Fibroblast of skin of abdomen (primary cell): ENCODE measurements at places on chromosomes 12 and 14.
A peak's percentile ranks its signal among the peaks of the same experiment; 100 is the strongest.

DNA sequence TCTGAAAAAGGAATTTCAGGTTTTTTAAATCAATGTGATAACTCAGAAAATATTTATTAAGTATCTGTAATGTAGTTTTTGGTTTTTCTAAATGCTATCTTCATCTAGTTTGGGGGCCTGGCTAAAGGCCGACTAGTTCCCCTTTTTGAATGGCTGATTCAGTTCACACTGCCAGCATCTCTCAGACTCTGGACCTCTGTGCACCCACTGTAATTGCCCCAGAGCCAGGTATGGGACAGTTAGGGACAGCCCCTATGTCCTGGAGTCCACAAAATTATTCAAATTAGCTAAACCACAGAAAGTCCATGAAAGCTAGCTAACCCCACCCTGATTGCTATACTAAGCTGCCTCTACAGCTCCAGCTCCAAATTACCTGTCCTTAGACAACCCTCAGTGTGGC is 49.1 kb upstream of the RGS6 start:
- DNase-seq = no peak

DNA sequence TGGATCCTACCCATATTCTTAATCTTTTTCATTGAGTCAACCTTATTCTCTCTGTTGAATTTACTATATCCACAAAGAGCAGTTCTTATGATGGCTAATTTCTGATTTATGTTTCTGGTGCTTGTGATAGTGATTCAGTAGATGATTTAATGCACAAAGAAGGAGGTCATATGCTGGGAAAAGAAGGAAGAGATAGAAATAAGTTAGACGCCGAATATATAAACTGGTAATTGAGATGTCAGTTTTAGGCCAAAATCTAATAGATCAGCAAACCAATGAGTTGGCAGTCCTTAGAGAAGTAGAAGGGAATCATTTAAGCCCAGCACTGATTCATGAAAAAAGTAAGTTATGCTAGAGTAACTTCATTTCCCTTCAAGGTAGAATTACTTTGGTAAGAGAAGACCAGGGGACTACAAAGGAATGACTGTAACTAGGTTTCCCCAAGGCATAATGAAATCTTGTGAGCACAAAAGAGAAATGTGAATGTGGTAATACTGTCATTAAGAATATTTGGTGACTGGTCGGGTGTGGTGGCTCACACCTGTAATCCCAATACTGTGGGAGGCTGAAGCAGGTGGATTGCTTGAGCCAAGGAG is 132.4 kb downstream of the TGFB3 start:
- DNase-seq = peak; percentile 51

DNA sequence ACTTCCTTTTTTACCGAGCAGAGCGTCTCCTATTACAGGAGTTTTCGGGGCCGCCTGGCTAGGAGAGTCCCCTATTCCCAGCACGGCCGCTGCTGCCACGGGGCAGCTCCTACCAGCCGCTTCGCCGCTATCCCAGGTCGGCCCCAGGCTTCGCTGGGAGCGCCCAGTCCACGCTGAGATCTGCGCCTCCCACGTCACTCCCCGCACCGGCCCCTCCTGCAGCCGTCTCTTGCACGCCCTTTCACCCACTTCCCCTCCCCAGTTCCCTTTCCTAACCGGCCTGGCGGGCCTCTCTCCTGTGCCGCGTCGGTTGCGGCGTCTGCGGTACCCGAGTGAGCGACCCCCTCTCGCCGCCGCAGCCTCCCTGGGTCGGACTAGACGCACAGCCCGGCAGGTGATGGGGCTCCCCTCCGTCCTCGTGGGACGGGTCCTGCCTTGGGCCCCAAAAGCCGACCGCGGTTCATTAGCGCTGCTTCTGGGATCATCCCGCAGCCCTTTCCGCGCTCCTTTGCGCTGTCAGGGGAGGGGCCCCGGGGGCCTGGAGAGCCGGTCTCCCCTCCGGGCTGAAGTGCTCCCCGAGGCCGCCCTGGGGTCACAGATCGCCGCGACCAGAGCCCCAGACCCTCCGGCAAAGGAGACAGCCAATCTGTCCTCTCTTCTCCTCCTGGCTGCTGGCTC is 1318.4 kb downstream of the TMEM121 start:
- DNase-seq = no peak

DNA sequence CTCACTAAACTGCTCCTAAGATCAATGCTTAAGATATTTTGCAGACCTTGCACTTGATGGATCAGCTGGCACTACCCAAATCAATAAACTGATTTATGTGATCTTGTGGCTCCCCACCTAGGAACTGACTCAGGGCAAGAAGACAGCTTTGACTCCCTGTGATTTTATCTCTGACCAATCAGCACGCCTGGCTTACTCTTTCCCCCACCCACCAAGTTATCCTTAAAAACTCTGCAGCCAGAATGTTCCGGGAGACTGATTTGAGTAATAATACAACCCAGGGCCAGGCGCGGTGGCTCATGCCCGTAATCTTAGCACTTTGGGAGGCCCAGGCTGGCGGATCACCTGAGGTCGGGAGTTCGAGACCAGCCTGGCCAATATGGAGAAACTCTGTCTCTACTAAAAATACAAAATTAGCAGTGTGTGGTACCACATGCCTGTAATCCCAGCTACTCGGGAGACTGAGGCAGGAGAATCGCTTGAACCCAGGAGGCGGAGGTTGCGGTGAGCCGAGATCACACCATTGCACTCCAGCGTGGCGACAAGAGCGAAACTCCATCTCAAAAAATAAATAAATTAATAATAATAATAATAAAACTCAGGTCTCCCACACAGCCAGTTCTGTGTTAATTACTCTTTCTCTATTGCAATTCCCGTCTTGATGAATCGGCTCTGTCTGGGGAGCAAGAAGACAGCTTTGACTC is 12.0 kb downstream of the MORN3 start:
- DNase-seq = no peak

DNA sequence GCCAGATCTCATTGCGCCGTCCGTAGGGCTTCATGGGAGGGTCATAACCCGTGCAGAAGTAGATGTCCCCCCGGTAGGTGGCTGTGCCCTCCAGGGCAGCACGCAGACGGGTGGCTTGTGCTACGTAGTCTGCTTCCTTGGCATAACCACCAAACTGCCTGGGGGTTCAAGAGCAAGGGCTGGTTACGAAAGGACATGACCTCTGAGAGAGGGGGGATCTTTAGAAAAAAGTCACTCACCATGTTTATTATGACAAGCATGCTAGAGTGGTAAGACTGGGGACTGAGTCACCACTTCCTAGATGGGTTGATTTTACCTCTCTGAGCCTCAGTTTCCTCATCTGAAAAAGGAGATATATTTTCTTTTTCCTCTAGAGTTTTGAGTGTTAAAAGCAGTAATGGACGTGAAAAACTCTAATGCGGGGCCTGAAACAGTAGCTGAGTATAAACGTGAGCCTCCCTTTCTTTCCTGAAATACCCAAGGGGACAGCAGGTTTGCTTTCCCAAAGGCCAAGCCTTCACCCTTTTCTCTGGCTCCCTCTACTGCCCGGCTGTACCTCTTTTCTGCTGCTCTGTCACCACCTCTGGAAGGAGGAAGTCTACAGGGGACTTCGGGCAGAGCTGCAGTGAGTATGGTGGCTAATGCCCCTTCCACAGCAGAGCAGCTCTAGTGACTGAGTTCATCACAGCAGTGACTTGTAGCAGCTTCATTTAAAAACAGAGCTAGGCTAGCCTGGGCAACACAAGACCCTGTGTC is 23.5 kb upstream of the GPRC5D start:
- DNase-seq = peak; percentile 38

GRCh38 chr12:54419088-54419887 is at the start of gene ITGA5:
TSS of gene ITGA5 (minus strand) at chr12:54419266. CDS start at chr12:54419198, 68 bp downstream.
- peak; percentile 78 for DNase-seq

- DNase-seq = no peak
These were observed 21.6 kb upstream of the HNF1A start for GRCh38 chr12:120956579-120957300.

GRCh38 chr14:100571837-100572236 is 15.4 kb downstream of the BEGAIN start:
- DNase-seq = no peak

- no peak for DNase-seq
These were observed 57.9 kb upstream of the GPR68 start for GRCh38 chr14:91302391-91302790.

- no peak for DNase-seq
These were observed 34.2 kb downstream of the NGB start for GRCh38 chr14:77236814-77237213.

DNA sequence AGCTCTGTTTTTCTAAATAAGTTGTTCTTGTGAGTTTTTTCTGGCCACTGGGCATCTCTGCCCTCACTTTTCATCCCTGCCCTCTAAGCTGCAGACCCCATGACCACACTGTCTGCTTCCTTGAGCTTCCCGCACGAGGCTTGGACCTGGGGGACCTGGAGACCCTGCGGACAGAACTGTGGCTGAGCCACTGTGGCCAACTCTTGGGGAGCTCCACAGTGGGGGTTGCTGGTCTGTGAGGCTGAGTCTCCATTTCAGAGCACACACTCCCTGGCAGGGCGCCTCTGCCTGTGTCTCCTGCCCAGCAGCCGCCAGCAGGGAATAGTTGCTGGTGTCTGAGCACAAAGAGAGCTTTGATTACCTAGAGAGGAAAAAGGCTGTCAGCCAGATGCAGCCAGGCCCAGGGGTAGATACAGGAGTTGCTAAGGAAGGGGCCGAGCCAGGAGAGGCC is 13.1 kb upstream of the RIN3 start:
- DNase-seq = peak; percentile 28
